ENCODE measurements at places on chromosomes 1 and 21. TPM values are rescaled to one million over a fixed set of nuclear protein-coding genes. Genes with fewer than 3 reads are reported as not detected.

The DYNLT5 gene
- total RNA-seq: 15.9 TPM

The IL19 gene
- total RNA-seq: not detected

GRCh38 chr1:99185196-99185595 lies 79.1 kb upstream of the PLPPR4 start:
- DNase-seq: no peak

- DNase-seq: no peak
Measured at GRCh38 chr1:112363636-112364035, 32.4 kb upstream of the CTTNBP2NL start.

DNA sequence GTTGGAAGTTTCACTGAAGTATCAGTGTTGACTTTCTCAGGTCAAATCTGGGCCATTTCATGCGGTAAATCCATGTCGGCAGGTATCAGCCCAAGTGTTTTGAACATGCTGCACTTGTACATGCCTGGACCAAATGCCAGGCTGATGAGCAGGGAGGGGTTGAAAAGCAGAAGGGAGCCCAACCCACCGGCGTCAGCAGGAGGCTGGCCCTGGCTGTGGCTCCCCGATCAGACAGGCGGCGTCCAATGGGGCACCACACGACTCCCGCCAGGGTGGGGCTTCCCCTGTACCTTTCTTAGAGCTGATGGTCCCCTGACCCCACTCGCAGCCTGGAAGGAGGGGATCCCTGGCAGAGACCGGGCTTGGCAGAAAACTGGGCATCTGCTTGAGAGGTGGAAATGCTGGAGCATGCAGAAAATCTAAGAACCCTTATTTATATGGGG lies 540.0 kb downstream of the KIF26B start:
- no peak for DNase-seq

DNA sequence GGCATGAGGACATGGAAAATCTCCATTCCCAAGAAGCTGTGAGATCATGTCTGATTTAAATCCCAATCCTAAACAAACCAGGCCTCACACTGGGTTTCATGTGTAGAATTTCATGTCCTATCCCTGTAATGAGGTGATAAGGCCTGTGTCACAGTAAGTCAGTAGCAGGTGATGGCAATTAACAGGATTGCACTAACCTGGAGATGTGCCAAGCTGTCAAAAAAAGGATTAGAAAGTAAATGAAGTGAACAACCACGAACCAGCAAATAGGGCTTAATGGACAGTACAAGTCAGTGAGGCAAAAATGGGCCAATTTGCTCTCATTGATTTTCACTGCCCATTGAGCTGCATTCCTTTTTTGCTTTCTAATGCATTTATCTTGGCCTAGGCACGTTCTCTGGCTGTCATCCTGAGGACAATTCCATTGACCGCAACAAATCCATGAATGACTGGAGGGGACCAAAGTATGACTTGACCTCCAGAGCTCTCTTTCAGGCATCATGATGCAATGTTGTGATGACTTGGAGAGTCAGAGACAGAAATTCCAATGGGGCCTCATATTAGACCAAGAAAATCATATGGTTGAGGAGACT lies 673.6 kb upstream of the ADGRL2 start:
- no peak for DNase-seq

DNA sequence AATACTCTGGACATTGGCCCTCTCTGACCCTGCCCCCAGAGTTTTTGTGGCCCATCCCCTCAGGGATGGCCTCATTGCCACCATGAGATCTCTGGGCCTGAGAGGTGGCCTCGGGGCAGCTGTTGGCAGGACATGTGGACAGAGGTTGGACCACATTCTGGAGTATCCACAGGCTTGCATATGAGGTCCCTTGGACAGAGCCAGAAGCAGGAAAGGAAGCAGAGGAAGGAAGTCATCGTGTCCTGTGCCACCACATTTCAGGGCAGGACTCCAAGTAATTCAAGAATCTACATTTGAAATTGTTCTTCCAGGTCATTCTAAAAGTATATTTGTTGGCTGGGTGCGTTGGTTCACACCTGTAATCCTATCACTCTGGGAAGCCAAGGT lies 95.9 kb upstream of the PPP2R5A start:
- DNase-seq: no peak

- no peak for DNase-seq
Measured at GRCh38 chr1:180230791-180231505, 884 bp downstream of the LHX4 start.

GRCh38 chr1:210697185-210697584 lies 368.5 kb downstream of the HHAT start:
- no peak for DNase-seq

- no peak for DNase-seq
Measured at GRCh38 chr1:244235157-244235556, 184.1 kb downstream of the ZBTB18 start.

GRCh38 chr1:156114919-156115513 lies 505 bp downstream of the LMNA start:
- no peak for DNase-seq

DNA sequence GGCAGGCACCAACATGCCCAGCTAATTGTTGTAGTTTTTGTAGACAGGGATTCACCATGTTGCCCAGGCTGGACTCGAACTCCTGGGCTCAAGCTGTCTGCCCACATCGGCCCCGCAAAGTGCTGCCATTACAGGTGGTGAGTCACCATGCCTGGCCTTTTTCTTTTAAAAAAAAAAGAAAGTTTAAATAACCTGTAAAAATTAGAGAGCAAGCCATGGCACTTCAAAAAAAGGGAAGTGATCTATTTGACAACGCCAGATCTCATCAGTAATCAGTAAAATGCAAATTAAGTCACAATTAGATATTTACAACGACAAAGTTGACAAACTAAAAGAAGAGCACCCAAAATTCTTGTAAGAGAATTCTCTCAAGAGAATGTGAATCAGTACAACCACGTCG lies 2.9 kb upstream of the RBBP5 start:
- no peak for DNase-seq

DNA sequence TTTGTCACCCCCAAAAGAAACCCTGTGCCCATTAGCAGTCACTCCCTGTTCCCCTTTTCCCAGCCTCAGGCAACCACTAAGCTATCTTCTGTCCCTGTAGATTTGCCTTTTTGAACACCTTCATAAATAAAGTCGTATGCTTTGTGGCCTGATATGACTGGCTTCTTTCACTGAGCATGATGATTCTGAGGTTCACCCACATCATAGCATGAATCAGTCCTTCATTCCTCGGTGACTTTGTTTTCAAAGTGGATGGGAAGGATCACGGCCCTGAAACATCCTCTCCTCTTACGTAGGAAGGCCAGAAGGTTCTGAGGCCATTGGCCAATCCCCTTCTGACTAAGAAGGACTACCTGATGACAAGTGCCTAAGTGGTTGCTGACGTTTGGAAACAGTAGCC lies 39.1 kb downstream of the NIPAL3 start:
- no peak for DNase-seq

The HCRTR1 gene
- total RNA-seq: 0.58 TPM
